ENCODE measurements at places on chromosomes 4 and X.

DNA sequence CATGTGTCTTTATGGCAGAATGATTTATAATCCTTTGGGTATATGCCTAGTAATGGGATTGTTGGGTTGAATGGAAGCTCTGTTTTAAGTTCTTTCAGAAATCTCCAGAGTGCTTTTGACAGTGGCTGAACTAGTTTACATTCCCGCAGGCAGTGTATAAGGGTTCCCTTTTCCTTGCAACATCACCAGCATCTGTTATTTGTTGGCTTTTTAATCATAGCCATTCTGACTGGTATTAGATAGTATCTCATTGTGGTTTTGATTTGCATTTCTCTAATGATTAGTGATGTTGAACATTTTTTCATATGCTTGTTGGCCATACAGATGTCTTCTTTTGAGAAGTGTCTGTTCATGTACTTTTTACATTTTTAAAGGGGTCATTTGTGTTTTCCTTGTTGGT, 129.8 kb downstream of the TBCK start:
- DNase-seq: no peak

DNA sequence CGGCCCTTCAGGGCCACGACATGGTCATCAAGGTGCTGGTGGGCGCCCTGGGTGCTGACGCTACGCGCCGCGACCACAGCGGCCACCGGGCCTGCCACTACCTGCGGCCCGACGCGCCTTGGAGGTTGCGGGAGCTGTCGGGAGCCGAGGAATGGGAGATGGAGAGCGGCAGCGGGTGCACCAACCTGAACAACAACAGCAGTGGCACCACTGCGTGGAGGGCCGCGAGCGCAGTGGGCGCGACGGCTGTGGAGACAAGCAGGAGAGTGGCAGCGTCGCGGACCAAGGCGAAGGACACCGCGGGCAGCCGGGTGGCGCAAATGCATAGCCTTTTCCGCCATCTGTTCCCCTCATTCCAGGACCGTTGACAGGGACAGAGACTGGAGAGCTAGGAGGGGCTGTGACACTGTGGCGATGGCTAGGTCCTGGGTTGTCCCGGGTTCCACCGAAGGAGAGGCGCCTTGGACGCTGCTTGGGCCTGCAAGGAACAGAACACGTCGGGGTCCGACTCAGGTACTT, 919 bp downstream of the SOWAHD start:
- no peak for DNase-seq

DNA sequence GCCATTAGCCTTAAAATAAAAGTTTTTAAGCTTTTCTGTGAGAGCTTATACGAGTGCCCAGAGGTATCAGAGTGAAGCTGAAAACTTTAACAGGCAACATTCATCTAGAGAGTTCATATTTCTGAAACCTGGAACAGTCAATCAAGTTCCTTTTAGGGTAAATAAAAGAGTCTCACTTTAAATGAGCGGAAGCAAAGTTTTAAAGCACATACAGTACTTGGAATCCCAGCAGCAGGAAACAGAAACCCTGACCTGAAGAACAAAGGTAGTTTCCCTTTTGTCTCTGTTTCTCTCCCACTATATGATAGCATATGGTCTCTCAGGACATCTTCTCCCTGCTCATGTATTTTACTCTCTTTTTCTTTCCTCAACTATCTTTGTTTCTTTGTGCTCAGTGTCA, 153.0 kb downstream of the ASB9 start:
- no peak for DNase-seq

- DNase-seq: no peak
Measured at GRCh38 chr4:17492058-17492741, 19.7 kb downstream of the QDPR start.

DNA sequence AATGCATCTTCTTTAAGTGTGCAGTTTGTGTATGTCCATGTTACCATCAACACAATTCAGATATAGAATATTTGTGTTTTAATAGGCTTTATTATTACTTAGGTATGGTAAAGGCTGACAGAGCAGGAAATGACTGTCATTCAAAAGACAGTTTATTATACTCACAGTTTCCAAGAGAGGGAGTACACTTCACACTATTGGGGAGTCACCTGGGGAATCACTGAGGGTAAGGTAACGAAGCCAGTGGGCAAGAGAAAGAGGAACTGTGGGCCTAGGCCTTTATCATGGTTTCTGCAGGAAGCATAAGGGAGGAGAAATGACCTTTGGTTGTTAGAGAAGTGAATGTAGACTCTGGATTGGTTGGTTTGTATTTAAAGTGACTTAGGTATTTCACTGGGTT, 235.1 kb upstream of the HCCS start:
- DNase-seq: no peak

DNA sequence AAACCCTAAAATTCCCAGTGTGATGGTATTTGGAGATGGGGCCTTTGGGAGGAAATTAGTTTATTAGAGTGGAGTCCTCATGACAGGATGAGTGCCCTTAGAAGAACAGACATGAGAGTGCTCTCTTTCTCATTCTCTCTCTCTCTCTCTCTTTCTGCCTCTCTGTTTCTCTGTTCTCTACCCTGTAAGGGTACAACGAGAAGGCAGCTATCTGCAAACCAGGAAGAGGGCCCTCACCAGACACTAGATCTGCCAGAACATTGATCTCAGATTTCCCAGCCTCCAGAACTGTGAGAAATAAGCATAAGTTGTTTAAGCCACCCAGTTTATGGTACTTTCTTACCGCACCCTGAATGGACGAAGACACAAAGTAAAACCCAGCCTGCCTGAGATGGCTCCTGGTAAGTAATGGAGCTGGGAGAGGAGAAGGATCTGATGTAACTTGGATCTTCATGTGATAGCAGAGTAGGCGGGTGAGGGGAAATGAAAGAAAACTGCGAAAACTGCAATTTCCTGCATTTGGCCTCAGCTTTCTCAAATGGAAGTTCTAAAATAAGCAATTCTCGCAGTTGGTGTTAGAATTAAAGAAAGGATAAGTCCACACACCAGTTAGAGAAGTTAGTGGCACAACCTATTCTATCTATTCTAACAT, 8.7 kb upstream of the CDS1 start:
- no peak for DNase-seq

DNA sequence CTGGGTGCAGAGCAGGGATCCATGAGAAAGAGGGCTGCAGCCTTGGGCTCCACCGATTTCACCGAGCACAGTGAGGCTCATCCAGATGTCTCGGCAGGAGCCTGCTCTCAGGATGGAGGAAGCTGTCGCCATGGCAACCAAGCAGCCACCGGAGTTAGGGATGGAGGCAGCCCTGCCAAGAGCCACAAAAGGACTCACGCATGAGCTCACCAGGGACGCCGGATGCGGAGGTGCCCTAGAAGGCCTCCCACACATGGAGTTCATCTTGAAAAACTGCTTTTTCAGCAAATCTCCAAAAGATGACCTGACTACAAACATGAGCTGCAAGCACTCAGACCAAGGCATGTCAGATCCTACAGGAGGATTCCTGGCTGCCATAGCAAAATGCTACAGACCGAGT, 90.7 kb downstream of the WFS1 start:
- DNase-seq: no peak

GRCh38 chrX:73987166-73987565, 316.8 kb upstream of the ZCCHC13 start:
- DNase-seq: no peak

- DNase-seq: no peak
Measured at GRCh38 chrX:49220100-49220499, 13.0 kb downstream of the CACNA1F start.

DNA sequence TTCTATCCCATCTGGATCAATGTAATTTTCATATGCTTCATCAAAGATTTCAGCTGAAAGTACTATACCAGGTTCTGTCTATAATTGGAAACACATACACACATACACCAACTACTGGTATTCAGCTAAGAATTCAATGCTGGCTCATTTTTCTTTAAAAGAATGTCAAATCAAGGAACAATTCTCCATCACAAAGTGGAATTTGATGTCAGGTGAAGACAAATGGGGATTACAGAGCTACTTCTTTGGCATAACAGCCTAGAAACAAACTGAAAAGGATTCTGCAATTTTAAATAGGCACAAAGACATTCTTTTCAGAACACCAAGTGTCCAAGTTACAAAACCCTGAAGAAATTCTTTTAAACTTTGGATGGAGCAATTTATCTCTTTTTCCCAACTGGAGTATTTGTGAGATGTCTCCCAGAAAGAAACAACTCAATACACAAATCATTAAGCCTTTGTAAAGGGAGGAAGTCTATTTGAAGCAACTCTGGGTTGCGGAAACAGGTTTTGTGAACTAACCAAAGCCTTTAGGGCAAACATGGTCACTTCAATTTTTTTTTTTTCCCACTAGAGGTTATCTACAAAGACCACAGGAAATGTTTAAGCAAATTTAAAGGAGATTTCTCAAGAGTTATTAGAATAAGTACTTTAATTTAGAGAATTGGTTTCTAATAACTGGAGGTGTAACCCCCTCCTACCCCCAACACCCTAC, 1.9 kb upstream of the FAM9C start:
- DNase-seq: no peak

DNA sequence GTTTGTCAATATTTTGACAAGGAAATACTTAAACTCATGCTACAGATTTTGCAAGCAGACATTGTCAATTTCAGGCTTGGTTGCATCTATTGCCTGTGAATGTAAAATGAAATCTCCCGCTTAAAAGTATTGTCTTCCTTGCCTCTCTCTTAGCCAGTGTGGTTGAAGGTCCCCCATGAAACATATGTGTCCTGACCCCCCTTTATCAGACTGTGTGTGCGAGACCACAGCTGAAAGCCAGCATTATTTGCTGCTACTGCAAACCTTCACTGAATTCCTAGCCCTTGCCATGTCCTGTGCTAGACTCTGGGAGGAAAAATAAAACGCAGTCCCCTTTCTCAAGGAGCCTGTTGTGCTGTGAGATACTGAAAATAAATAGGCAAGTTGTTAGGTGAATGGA, 16.6 kb upstream of the CLNK start:
- no peak for DNase-seq

DNA sequence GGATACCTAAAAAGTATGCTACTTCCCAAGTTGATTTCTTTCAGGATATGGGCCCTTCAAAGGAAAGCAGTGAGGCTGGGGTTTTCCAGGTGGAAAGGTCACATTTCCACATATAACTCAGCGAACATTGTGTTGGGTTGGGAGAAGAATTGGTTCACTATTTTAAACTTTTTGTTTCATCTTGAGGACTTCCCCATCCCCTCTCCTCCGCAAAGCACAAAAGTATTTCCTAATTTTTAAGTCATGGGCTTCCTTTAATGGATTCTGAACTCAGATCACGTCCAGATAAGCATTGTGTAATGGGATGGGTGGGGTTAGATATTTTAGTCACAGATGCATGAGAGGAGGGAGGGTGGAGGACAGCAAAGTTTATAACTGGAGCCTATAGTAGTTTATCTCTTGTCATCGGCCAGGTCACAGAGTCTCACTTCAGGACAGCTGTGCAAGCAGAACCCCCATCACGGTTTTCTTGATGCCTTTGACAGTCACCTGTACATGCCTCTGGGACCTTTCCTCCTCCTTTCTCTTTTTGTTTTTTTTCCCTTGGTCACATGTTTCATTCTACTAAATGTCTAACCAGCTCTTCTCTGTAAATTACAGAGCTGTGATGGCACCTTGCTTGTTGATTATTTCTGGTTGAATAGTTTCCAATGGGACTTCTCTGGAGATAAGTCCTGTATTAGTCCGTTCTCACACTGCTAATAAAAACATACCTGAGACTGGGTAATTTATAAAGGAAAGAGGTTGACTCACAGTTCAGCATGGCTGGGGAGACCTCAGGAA, 115.4 kb downstream of the PTTG2 start:
- DNase-seq: no peak

DNA sequence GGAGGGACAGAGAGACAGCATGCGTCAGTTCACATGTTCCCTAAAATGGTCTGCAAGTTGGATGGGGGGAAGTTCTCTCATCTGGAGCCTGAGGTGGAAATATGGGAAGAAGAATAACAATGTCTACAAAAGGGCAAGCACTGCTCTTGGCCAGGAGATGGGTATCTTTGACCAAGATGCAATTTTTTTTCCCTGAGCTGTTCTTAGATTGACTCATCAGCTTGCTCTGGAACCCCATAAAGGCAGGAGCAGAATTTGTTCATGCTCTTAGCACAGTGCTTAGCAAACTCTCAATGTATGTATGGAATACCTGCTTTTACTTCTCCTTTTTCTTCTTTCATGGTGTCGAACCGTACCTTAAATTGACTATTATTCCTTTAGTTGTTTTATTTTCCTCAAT, 90.5 kb upstream of the ZNF827 start:
- no peak for DNase-seq

DNA sequence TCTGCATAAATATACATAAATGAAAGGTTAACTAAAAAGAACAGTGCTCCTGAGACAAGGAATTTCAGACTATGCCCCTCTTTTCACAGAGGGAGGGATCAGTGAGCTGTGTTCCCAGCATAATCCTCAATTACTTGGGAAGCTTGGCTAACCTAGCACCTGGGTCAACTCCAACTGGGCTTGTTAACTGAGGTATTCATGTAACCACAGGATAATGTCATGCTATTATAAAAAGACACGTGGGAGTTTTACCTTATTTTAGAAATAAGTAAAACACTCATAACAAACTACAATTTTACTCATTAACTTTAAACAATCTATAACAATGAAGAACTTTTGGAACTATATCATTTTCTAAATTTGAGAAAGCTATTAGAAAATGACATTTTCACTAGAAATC, 48.6 kb downstream of the RPGR start:
- DNase-seq: no peak

DNA sequence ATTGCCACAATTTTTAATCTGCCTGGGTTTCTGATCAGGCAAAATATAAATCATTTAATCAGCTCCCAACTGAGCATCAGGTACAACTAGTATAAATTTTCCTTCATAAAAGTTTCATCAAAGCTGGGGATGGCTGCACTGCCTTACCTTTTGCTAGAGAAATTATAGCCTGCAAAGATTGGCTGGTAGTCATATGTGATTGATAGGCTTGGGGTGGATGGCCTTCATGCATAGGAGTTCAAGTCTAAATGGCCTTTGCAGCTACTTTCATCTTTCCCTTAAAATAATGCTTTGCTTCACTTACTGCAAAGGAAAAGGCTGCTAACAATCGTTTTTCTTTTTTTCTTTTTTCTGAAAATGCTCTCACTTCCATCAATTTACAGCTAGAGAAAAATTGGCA, 739.7 kb downstream of the CENPC start:
- DNase-seq: no peak

- DNase-seq: no peak
Measured at GRCh38 chrX:2610246-2611170, 80.6 kb upstream of the CD99 start.

DNA sequence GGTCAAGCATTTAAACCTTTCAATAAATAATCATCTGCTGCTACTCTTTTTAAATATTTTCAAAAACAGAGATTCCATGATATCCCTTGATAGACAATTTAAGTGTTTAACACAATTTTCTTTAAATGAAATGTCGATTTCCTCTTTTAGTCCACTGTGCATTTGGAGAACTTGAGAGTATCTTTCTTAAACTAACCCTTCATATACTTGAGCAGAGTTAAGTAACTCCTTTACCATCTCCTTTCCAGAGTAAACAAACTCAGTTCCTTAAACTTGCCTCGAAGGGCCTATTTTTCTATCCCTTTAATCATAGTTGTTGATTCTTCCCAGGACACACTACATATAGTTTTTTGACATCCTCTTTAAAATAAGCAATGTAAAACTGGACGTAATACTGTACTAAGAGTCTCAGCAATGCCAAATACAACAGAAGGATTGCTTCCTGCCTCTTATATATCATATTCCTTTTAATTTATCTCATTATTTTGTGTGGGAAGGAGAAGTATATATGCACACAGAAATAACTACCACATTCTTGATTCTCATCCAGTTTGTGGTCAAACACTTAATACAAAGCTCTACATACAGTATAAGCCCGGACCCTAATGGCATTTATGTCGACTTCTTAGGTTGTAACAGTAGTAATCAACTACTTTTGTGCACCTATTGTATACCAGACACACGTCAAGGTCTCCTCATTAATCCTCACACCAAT, 22.8 kb downstream of the RAB28 start:
- no peak for DNase-seq

- DNase-seq: no peak
Measured at GRCh38 chr4:26573389-26573794, 10.5 kb upstream of the TBC1D19 start.

Data from NCI-H774 (cell line).